Stimulated activated CD8-positive, alpha-beta memory T cell treated with anti-CD3 and anti-CD28 coated beads, Interleukin-15, amount 100 ng/mL, for 1 hour (primary cell): ENCODE measurements at places on chromosomes 12 and 14.

GRCh38 chr14:104939666-104940410 lies 15.2 kb downstream of the PLD4 start:
- DNase-seq = no peak

- no peak for DNase-seq
These were observed 100.2 kb downstream of the SRGAP1 start for GRCh38 chr12:63944586-63945228.

- no peak for DNase-seq
These were observed 1346.4 kb upstream of the SEL1L start for GRCh38 chr14:82879949-82880535.

DNA sequence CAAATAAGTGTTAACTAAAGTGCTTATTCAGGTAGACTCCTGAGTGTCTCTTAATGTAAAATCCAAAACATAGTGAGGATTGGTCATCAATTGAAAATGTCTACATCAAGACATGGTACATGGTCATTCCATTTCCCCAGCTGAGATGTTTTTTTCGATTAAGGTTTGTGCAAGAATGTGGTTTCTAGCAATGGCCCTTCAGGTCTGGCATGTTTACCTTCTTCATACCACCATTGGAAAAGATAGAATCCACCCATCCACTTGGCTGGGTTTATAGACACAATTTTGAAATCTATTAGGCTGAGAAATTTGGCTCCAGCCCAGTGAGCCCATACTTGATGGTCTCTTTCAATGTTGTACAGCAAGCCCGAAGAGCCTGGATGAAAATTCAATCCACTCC lies 145.9 kb downstream of the ANO4 start:
- DNase-seq = no peak

DNA sequence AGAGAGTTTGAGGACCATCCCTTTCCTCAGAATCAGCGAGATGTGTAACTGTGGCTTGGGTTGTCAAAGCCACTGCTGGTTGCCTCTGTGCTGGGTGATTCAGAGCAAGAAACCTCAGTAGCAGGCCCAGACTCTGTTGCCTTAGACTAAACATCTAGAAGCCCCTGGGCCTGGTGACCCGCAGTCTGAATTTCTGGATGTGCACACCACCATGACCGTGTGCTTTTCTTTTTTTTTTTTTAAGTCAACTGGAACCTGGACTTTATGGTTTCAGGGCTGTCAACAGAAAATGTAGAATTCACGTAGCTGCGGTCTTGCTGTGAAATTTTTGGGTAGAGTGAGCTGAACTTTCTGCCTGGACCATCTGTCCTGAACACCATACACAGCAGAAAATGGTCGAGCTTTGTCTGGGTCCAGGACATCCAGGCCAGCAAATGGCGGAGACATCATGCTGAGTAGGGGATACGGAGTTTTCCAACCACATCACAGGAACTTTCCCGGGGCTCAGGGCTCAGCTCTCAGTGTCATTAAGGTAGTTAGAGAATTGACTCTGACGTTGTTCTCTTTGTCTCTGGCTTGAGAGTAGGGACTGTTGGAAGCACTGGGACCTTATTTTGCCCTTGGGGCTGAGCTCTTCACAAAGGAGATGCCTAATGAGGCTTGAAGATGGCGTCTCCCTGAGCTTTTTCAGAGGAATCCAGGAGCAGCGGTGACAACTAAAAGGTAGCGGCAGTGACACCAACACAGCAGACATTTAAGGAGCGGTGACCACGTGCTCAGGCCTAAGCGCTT lies 23.0 kb upstream of the BATF start:
- DNase-seq = no peak

- no peak for DNase-seq
These were observed 910 bp upstream of the SRP54 start for GRCh38 chr14:34981743-34982420.

- no peak for DNase-seq
These were observed 108.2 kb downstream of the TSPAN9 start for GRCh38 chr12:3185260-3185870.

GRCh38 chr12:65876898-65877721 lies 52.8 kb downstream of the HMGA2 start:
- DNase-seq = no peak

DNA sequence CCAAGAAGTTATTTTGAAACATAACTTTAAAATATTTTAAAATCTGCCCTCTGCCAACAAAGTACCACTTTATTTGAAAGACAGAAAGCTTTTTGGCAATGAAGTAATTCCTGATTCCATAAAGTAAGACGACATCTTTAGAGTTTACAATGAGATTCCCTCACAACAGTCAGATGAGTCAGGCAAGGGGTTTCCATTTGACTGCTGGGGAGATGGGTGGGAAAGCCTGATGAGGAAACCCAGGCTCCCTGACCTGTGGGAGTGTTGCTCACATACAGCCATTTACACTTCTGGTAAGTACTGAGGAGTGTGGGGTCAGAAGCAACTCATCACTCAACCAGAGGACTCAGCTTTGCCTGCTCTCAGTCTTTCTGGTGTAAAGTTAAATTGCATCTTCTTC lies 10.2 kb downstream of the KITLG start:
- no peak for DNase-seq

- DNase-seq = no peak
These were observed 387.8 kb upstream of the RPL10L start for GRCh38 chr14:47039336-47039735.

DNA sequence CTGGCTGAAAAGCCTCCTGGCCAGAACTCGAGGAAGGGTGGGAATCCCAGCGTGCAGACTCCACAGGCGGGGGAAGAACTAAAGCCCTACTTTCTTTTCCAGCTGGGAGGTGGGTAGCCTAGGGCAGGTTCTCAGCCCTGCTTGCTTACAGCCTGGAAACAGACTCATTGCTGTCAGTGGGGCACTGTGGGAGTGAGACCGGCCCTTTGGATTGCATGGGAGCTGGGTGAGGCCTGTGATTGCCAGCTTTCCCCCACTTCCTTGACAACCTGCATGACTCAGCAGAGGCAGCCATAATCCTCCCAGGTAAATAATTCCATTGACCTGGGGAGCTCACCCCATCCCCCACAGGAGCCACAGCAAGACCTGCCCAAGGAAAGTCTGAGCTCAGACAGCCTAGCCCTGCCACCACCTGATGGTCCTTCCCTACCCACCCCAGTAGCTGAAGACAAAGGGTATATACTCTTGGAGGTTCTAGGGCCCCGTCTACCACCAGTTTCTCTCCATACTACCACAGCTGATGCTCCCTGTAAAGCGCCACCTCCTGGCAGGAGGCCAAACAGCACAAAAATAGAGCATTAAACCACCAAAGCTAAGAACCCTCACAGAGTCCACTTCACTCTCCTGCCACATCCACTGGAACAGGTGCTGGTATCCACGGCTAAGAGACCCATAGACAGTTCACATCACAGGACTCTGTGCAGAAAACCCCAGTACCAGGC lies 294.1 kb downstream of the SEC23A start:
- DNase-seq = no peak

DNA sequence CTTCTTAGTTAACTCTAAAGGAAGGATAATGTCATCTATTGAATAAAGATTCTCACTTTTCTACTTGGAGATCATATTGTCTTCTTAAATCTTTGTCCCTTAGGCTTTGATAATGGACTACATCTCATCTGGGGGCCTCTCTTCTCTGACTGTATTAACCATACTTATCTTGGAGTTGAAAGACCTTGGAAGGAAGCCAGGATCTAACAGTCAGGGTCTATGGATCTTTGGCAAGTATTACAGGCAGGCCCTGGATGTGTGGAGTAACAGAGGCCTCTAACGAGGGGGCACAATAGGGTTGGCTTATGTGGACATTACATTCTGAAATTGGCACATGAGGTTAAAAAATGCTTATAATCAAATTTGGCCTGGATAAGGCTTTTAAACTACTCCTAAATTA lies 513.8 kb downstream of the NRXN3 start:
- DNase-seq = no peak

GRCh38 chr14:22304326-22304725 lies 284.7 kb downstream of the DAD1 start:
- DNase-seq = no peak

- DNase-seq = no peak
These were observed 31.3 kb downstream of the ZNF664 start for GRCh38 chr12:124004233-124004875.

GRCh38 chr12:116666305-116666673 lies 71.6 kb downstream of the SPRING1 start:
- DNase-seq = no peak

DNA sequence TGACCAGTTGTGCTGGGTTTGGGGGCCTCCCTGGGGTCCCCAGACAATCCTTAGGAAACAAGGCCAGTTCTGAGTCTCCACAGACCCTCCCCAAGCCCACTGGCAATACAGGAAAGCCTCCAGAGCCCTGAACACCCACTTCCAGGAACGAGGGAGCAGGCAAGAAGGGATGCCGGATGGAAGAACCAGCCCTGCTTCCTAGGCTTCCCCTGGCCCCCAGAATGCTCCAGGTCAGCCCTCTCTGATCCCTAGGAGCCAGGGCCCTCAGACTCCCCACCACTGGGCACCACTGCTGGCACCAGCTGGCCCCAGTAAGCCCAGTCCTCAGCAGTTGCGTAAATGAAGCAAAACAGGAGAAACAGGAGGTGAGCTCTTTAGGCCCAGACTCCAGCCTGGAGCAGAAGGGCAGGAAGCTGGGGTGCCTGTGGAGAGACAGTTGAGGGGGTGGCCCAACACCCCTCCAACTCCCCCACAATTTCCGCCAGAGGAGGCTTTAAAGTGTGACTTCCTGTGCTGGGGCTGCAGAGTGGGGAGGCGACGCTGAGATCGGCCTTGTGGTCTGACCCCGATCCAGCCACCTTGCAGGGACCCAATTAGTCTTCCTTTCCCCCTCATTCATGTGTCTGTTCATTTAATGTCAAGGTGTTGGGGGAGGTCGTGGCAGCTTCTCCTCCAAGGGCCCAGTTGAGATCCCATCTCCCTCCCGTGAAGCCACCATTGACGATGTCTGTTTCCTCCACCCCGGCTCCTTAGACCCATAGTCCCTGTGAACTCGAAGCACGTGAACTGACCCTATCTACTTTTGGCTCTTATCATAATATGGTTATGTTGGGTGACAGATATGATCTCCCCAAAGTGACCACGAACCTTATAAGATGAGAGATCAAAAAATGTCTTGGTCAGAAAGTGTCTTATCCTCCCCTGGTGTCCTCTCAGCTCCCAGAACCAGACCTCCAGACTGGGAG lies 4.7 kb downstream of the TNFRSF1A start:
- peak; percentile 45 for DNase-seq

DNA sequence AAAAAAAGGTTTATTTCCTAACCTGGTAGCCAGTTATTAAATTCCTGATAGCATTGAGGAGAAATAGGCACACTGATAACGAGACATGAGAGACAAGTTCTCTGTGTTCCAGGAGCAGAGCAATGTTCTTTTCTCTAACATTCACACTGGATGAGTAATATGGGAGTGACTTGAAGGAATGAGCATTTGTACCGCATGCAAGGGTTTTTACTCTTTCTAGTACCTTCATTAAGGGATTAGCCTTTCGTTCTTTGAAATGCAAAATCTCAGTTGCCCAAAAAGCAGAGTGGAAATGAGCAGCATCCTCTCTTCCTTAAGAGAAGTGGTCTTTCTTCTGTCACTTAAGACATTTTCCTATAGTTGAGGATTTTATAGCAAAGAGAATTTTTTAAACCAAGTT lies 54.7 kb downstream of the FGD4 start:
- DNase-seq = no peak

DNA sequence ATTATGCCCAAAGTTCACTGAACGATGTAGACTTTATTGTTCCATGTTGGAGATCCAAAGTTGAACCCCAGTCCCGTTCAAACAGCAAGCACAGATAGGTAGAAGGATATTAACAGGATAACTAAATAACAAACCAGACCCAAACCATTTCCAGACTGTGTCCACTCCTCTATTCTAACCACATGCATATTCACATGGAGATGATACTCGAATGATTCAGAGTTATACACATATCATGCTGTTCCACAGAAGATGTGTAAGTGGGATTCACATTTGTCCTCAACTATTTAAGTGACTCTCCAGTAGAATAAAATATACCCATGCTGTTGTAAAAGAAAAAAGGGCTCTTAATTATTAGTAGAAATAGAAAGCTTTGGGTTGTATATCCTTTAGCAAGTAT lies 185.9 kb downstream of the ITPR2 start:
- DNase-seq = no peak

- no peak for DNase-seq
These were observed 16.5 kb upstream of the TPCN1 start for GRCh38 chr12:113204804-113205203.

GRCh38 chr14:105908481-105908911 lies 382.1 kb downstream of the TMEM121 start:
- no peak for DNase-seq

- no peak for DNase-seq
These were observed 29.0 kb downstream of the SLC2A3 start for GRCh38 chr12:7907009-7907408.

- no peak for DNase-seq
These were observed 152.2 kb downstream of the SLC15A4 start for GRCh38 chr12:128671528-128672042.

GRCh38 chr12:82082501-82082900 lies 275.7 kb downstream of the CCDC59 start:
- DNase-seq = no peak

- DNase-seq = no peak
These were observed 2.5 kb downstream of the CDCA4 start for GRCh38 chr14:105018414-105018813.

DNA sequence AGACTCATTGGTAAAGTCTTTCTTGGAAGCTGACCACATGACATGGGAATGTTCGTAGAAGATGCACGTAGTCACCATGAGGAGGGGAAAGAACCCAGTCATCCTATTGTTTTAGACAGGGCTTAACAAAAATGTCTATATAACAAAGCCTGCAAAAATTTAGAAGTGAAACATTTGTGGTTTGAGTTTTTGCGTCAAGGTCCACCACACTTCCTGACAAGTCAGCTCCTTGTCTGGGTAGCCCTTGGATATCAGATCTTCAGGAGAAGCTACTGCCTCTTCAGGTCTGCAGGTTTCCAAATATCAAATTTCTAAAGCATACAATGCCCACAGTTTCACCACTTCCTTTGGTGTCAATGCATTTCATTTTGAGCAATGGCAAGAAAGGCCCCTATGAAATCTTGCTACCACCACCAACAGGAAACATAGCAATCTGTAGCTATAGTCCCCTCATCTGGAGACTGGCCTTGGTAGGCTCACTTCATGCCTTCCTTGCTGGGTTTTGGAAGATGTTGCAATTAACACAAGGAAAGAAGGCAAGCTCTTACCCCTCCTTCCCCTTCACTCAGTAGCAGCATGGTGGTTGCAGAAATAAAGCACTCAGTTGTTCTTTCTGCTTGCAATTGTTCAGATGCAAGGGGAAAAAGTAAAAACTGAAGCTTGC lies 235.2 kb downstream of the PCNX1 start:
- no peak for DNase-seq

- DNase-seq = no peak
These were observed 318.4 kb downstream of the SLC6A15 start for GRCh38 chr12:84594157-84594556.

- no peak for DNase-seq
These were observed 202.3 kb downstream of the STXBP6 start for GRCh38 chr14:24847568-24848095.

- no peak for DNase-seq
These were observed 1454.0 kb upstream of the SEL1L start for GRCh38 chr14:82987502-82988124.

- no peak for DNase-seq
These were observed at the start of gene CLEC2B for GRCh38 chr12:9869307-9870161. TSS of gene CLEC2B (minus strand) at chr12:9869354.

- DNase-seq = no peak
These were observed 59.0 kb upstream of the STXBP6 start for GRCh38 chr14:25108959-25109358.

GRCh38 chr14:95402176-95402575 lies 82.5 kb upstream of the CLMN start:
- no peak for DNase-seq
